HS-27A (cell line): ENCODE measurements at places on chromosomes 11 and 22.

GRCh38 chr22:22703715-22704114 lies 59.3 kb downstream of the GGTLC2 start:
- DNase-seq: no peak

DNA sequence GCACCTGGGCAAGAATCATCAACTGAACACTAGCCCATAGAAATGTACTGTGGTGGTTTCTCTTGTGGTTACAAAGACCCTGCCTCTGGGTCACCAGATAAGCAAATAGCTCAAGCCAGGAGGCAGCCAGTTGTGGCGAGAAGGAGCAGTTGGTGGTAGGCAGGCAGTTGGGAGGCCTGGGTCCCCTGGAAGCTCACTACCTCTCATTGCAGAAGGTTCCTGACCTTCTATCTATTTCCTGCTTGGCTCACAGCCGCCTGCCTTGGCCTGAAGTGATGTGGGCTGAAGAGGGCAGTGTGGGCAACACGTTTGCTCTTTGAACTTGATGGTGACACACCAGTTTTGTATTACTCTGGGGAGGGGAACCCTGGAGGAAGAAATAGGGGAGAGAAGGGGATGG lies 34.7 kb downstream of the NECTIN1 start:
- DNase-seq: no peak

GRCh38 chr11:114621072-114621471 lies 25.5 kb upstream of the NXPE4 start:
- no peak for DNase-seq

DNA sequence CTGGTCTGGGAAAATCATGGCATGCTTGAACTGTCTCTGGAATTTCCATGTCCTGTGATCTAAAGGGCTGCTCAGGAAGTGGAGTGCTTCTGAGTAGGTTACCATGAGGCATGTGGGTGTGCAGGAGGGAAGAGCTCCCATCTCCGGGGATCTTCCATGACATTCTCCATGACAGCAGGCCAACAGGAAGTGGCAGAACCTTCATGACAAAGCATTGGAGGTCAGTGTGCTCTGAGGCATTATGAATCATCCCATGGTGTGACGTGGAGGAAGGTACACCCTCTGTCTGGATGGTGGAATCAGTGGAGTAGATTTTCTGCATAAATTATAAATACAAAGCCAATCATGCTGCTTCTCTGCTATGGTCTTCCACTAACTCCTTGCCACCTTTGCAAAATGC lies 139.6 kb upstream of the E2F8 start:
- peak; percentile 68 for DNase-seq

DNA sequence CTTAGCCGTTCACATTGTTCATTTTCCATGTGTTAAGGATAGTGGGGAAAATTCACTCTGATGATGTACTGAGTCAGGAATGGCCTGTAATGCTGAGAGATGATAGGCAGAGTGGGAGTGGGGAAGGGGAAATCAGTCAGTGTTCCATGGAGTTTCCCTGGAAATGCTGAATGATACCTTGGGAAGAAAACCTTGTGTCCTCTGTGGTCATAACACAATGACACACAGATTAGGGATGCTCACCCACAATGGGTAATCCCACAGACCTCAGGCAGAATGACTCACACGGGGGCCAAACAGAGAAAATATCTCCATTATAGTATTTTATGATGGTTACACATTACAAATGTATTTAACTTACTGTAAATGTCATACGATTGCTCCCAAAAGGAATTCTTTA lies 118.0 kb downstream of the SNX19 start:
- peak; percentile 34 for DNase-seq

DNA sequence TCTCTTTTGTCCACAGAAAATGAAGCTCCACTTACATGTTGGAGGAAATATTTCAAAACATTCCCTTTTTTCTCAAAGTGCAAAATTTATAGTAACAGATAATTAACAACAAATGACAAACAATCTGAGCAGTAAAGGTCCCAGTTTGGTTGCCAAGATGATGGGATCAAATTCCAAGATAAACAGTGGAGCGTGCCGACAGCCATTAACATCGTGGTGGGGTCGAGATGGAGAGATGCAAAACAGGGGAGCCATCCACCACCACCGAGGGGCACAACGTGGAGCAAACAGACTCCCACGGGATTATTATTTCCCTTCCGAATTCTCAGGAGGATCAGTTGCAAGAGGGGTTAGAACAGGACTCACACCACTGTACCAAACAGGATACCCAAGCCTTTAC lies 17.2 kb downstream of the MPPED2 start:
- DNase-seq: no peak

GRCh38 chr11:78179459-78180071 lies 8.9 kb downstream of the KCTD21 start:
- DNase-seq: no peak

GRCh38 chr22:19106886-19107729 lies 15.1 kb downstream of the DGCR2 start:
- DNase-seq: no peak

- DNase-seq: no peak
These were observed 6.3 kb upstream of the SAMM50 start for GRCh38 chr22:43948836-43949406.

- no peak for DNase-seq
These were observed 12.5 kb downstream of the RAC2 start for GRCh38 chr22:37231406-37232139.

DNA sequence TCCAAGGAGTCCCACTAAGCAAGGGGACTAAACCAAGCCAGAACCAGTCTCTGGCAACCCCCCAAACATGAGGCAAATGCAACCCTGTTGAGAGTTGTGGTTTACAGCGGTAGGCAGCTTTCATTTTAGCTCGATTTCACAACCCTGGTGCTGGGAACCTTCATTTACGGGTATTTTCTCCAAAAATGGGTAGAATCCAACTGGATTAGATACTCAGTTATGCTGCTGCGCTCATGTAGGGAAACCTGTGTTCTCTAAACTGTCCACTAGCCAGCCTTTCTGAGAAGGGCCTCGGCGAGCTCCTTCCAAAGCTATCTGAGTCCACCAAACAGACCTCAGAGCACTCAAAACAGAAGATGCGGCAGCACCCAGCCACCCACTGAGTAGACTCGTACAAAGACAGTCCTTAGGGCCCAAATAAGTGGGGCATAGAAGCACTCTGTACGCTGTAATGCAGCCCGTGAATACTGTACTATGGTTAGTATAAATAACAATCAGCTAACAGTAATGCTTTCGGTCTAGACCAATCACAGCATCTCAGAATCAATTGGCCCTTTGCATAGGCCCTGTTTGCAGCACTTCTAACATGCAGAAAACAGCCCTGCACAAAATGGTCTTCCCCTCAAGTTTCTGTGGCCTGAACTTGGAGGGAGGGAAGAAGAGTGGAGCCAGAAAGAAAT lies 104.7 kb downstream of the ETS1 start:
- DNase-seq: no peak
